ENCODE measurements at places on chromosomes 2 and 18.

- no peak for DNase-seq
Measured at GRCh38 chr2:126659562-126660467, 3.9 kb downstream of the GYPC start.

DNA sequence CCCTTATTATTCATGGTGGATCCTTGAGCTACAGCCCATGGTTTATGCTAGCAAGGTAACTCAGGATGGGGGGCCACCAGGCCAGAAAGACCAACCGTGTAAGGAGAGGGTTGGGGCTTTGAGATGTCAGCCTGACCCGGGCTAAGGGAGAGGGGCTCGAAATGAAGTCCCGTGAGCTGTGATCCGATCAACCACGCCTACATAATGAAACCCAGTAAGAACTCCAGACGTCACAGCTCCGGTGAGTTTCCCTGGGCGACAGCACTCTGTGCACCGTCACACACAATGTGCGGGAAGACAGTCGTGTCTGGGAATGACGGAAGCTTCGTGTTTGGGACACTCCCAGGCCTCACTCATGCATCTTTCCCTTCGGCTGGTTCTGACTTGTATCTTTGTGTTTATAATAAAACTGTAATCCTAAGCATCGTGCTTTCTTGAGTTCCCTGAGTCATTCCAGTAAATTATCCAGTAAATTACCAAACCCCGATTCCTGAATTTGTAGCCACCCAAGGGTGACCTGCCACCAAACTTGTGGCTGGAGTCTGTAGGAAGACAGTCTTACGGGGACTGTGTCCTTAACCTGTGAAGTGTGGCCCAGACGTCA, 44.2 kb downstream of the CYP27C1 start:
- no peak for DNase-seq

- DNase-seq = no peak
Measured at GRCh38 chr2:149572102-149572953, 15.2 kb downstream of the MMADHC start.

DNA sequence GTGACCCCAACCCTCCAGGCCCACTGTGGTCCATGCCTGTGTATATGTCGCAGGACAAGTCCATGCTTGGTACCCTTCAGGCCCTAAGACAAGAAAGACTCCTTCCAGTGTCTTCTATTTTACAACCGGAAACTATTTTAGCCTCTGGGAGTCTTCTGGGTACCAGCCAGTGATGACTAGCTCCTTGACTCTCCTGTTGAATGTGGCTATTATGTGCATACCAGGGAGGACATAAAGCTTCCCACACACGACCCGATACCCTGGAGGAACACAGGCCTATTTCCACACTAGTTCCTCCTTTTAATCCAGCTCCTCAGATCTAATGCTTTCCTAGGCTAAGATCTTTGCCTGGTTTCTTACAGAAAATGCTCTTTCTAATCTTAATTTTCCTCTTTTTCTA, 178.1 kb downstream of the NCKAP5 start:
- no peak for DNase-seq

DNA sequence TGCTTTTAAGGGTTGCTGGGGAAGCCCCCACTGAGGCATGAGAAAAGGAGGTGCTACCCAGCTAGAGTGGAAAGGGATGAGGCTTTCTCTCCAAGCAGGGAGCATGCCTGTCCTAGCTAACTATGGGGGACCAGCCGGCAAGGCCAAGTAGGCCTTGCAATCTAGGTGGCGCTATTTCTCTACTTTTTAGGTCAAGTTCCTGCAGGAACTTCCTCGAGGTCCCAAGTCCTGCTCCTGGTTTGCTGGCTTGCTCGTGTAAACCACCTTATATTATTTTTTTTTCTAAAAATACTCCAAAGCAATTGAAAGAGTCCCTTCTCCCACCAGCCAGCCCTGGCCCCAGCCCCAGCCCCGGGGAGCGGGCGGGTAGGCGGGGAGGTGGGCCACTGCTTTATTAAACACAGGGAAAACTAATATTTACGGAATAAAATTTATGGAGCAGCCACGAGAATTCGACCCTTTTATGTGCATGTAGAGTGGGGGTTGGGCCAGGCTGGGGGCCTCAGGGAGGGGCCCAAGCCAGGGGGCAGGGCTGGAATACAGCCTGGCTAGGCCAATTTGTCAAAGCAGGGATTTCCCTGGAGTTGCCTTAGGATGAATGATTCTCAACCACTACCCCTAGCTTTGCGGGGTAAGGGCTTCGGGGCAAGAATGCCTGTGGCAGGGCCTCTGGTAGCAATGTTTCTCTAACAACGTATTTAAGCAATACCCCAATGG, 12.8 kb upstream of the IHH start:
- DNase-seq = peak; percentile 51

Data from fibroblast of the conjunctiva (primary cell).